Fibroblast of villous mesenchyme (primary cell): ENCODE measurements at places on chromosomes 3 and 15. TPM values are rescaled to one million over a fixed set of nuclear protein-coding genes. Genes with fewer than 3 reads are reported as not detected.

Gene ASB14
- total RNA-seq, result not detected in 2 replicates

- DNase-seq, result peak; percentile 88
Measured at GRCh38 chr15:101115786-101116680, 135.8 kb downstream of the CHSY1 start.

Gene CPA3
- total RNA-seq, result under 0.01 TPM in 1 of 2 replicates, not detected in the other

GRCh38 chr3:189714991-189715961, 84.1 kb downstream of the TP63 start:
- peak; percentile 82 for DNase-seq

Gene TRPC1
- 30.6 and 33.2 TPM in 2 replicates for total RNA-seq

DNA sequence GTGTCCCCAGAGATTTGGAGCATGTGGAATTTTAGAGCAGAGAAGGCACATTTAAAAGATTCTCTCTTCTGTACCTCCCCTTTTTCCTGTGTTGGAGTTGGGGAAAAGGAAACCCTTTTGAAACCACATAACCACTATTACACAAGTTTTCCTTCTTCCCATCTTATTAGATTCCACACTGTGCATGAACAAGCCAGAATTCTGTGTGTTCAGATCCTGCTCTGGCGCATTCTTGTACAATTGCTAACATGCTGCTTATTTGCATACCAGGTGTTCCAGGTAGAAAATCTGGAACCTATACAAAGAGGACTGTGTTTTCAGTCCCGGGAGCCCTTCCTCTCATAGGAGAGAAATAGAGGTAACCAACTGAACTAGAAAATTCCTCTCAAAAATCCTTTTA, 2.6 kb upstream of the CIB2 start:
- no peak for DNase-seq

Gene ZPLD1
- 0.43 and 1.3 TPM in 2 replicates for total RNA-seq

GRCh38 chr3:23256741-23257435, 53.8 kb downstream of the UBE2E2 start:
- DNase-seq, result no peak

DNA sequence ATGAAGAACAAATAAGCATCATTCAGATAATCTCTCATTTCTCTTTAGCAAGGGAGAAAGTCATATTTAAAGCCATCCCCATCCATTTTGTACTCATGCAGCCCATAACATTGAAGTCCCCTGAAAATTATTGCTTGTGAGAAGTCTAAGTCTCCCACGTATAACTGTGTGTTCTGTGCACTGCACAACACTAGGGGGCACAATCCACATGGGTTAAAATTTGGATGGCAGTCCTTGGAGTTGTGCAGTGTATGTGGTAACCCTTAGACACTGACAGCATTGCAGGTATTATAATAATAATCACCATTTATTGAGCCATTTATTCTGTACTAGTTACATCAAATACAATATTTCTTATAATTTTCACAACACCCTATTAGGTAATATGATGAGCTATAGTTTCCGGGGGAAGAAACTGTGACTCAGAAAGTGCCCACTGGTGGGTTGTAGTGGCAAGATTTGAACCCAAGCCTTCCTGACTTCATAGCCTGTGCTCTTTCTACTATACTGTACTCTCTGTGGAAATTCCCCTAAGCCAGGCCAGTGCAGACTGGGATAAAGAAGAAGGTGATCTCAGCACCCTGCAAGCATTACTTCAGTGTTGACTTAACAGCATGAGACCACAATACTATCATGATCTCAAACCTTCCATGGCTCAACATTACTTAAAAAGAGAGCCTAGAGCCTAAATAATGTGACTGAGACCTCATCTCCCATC, 15.7 kb downstream of the KCNAB1 start:
- no peak for DNase-seq

DNA sequence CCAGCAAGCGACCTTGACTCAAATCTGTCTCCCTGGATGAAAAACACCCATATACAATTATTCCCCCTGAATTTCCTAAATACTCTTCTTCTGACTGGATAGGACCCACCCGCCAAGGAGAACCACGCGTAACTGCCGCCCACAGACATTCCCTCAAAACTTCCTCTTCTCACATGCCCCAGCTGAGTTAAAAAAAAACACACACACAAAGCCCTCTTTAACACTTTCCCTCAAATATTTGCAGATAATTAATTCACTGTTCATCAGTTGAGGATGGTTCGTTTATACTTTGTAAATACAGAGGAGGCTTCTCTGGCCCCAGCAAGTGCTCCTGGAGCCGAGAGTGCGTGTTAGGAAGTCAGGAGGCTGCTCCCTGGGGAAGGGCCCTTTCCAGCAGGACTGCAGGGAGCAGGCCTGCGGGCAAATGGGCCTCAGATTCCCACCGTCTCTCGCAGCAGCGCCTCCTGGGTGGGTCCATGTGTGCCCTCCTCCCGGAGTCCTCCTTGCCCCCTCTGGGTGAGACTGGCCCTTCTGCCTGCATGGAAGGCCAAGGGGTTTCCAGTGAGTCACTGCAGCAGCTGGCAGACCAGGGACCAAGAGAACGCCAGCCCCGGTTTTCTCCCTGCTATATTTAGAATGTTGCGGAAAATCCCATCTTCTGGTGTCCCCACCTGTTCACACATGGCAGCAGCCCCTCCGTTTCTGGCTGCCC, 46.8 kb downstream of the MGLL start:
- DNase-seq, result peak; percentile 68

Gene GOLGA8S
- under 0.01 TPM in 2 replicates for total RNA-seq

DNA sequence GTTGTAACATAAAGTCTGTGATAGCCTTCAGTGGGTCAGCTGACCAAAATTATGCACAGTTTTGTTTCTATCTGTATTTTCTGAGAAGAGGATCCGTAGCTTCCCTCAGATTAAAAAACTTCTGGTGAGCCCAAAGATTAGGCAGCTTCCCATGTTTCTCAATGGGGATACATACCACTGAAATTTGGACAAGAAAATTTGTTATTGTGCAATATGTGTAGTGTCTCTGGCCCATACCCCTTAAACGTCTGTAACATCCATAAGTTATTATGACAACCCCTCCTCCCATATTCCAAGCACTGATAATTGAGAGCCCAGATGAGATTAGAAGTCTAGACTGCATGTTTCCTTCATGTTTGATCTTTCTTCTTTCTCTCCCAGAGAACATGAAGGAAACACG, 1.9 kb upstream of the MITF start:
- peak; percentile 31 for DNase-seq

DNA sequence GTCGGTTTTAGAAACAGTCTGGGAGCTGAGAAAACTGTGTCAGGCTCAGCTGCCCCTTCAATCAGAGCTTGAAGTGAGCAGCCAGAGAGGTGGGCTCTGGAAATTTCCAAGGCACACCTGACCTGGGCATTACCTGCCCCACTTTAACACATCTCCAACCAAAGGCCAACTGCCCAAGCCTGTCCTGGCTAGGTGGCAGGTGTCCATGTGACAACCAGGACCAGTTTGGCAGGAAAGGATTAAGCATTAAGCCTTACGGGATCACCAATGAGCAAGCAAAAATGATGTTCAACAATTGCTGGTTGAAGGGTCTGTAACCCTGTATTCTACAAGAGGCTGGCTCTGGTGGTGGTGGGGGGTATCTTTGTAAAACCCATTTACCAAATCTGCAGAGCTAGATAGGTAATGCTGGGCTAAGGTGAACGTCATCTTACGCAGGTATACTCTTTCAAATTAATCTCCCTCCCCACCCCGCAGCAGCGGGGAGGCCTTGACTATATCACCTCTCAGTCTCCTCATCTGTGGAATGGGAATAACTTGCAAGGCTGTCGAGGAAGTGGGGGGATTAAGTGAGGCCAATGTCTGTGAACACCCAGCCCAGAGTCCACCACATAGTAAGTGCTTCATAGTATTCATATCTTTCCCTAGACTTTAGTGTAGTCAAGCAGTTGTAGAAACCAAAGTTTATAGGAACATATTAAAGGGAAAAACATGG, 183.2 kb downstream of the MEGF11 start:
- no peak for DNase-seq

Gene TBL1XR1
- 107 and 161 TPM in 2 replicates for total RNA-seq

- no peak for DNase-seq
Measured at GRCh38 chr3:46695177-46695961, 1.9 kb upstream of the ALS2CL start.

Gene FES
- total RNA-seq, result 17.3 and 26.1 TPM in 2 replicates

Gene DISP2
- under 0.01 TPM in 2 replicates for total RNA-seq

Gene C3orf49
- total RNA-seq, result not detected in 2 replicates
